ENCODE measurements at places on chromosomes 13 and 19.

DNA sequence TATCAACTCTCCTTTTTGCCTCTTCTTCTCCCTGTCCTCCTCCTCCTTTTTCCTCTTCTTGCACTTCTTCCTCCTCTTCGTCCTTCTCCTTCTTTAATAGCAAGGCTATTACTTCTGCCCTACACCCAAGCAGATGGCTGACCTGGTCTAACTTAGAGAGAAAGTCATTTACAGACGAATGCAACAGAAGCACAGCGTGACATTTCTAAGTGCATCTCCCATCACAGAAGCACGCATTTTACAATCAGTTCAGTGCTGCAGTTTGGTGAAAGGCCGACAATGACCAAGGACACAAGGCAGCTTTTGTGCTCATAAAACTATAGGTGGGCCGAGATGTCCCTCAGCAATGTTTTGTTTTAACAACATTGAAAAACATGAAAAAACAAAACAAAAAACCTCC is 231.5 kb downstream of the FGF14 start:
- DNase-seq = no peak

GRCh38 chr19:50836543-50837195 is 3.3 kb upstream of the KLK15 start:
- DNase-seq = no peak

DNA sequence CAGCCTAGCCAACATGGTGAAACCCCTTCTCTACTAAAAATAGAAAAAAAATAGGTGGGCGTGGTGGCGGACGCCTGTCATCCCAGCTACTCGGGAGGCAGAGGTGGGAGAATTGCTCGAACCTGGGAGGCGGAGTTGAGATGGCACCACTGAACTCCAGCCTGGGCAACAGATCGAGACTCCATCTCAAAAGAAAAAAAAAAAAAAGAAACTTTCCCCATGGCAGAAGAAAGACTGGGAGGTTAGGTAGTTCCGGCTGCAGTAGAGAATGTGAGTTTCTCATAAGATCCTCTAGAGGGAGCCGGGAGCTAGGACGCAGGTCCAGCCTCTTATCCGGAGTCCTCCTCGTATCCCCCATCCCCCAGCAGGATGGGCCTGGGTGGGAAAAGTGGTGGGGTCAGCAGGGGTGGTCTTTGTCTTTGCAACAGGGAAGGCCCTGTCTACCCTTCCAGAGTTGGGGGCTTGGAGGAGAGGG is 13.2 kb upstream of the CREB3L3 start:
- DNase-seq = peak; percentile 50

DNA sequence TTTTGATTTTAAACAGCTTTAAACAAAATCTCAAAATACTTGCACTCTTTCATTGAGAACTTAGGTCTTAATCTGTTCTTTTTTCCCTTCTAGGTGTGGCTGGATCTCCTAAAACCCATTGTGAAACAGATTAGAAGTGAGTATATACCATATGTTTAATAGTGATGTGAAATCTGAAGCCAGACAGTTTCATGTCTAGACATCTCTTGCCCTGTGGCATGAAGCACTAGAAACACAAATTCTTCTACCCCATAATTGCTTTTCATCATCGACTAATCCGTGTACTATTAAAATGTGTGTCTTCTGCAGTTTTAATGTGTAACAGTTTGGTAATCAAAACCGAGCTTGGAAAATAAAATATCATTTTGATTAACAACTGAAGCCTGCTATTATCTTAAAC is 188.2 kb upstream of the RNF113B start:
- DNase-seq = no peak

- DNase-seq = no peak
Observed at GRCh38 chr19:8451885-8452284, 7.1 kb downstream of the HNRNPM start.

DNA sequence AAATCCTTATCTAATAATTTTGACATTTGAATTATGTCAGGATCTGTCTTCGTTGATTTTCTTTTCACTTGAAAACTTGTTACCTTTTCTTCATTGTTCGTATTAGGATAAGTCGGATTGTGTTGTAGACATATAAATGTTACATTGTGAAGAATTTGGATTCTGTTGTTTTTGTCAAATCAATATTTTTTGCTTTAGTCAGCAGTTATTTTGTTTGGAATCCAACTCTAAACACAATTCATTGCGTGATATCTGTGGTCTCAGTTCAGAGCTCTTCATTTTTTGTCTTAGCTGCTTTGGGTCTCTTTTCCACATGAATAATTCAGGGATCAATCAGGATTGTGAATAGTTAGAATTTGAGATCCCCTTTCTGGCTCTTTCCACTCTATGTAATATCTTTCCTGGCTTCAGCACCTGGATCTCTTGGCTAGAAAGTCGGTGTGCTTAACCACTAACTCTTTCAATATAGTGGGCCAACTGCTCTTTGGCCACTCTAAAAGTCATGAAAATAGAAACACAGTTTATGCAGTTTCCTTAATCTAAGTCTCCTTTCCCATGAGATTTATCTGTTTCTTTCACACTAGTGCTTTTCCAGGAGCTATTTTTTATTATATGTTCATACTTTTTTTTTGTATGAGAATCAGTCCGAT is 2494.2 kb upstream of the PCDH20 start:
- DNase-seq = no peak

Data from nephron progenitor cell (in vitro differentiated cells).